ENCODE measurements at places on chromosomes 12 and 14. TPM values are rescaled to one million over a fixed set of nuclear protein-coding genes. Genes with fewer than 3 reads are reported as not detected.

DNA sequence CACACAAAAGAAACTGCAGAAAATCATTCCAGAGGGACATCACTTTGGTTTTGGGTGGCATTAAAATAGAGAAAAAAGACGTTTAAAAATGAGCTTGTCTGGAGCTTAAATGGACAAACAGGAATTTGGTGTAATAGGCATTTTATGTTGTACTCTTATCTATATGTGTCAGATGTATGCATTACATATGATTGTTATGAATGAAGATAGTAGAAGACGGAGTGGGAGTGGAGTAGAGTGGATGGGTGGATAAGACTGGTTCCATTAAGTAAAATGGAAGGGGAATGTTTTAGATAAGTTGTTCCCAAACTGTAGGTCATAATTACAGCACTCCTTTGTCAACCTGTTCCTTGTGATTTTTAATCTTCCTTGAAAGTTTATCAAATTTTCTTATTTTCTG is 1.9 kb downstream of the CCDC91 start:
- no peak for DNase-seq

DNA sequence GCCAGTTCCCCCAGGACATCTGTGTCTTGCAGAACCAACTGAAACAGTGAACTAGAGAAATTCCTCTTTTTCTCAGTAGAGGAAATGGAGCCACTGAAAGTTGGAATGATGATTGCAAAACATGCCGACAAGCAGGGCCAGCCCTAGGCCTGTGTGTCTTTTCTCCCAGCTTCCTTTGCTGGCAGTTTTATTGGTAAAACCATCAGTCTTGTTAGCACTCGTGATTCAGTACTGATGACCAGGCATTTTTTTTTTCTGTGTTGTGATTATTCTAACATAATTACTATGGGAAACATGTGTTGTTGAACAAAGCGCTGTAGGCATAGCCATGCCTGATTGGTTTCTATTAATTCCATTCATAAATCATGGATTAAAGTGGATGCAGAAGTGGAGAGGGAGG is 620.7 kb downstream of the AACS start:
- no peak for DNase-seq

Gene KRT79
- total RNA-seq, result 0.12 TPM

Gene ZNF605
- total RNA-seq, result 5.7 TPM
